Epithelial cell of prostate (primary cell): ENCODE measurements at places on chromosomes 5 and 9.

GRCh38 chr5:108311682-108312081, 70.2 kb downstream of the FBXL17 start:
- DNase-seq = no peak

GRCh38 chr9:132169672-132170392, 8.0 kb downstream of the NTNG2 start:
- no peak for DNase-seq

GRCh38 chr5:3658929-3659328, 63.3 kb downstream of the IRX1 start:
- DNase-seq = no peak

DNA sequence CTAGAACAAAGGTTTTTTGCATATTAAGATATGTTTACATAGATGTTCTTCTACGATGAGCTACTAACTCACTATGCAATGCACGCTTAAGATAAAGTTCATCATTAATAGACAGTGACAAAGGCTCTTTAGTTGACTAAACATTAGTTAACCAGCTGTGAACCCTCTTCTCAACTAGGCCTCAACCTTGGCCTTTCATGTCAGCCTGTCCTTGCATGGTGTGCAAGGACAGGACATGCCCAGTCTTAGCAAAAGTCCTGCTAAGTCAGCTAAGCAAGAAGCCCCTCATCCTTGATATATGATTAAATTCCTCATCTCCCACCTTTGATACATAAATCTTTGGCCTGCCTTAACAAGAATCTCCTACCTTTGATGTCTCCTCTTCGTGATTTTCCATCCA, 50.9 kb downstream of the PLPP1 start:
- DNase-seq = no peak

GRCh38 chr5:6757414-6757969, 44.3 kb downstream of the TENT4A start:
- DNase-seq = no peak

- DNase-seq = no peak
These were observed 147.5 kb downstream of the SLIT3 start for GRCh38 chr5:169153405-169153804.

- no peak for DNase-seq
These were observed 307.0 kb downstream of the ARRDC3 start for GRCh38 chr5:91076138-91076537.

- no peak for DNase-seq
These were observed 10.2 kb downstream of the GFRA3 start for GRCh38 chr5:138264183-138264582.

DNA sequence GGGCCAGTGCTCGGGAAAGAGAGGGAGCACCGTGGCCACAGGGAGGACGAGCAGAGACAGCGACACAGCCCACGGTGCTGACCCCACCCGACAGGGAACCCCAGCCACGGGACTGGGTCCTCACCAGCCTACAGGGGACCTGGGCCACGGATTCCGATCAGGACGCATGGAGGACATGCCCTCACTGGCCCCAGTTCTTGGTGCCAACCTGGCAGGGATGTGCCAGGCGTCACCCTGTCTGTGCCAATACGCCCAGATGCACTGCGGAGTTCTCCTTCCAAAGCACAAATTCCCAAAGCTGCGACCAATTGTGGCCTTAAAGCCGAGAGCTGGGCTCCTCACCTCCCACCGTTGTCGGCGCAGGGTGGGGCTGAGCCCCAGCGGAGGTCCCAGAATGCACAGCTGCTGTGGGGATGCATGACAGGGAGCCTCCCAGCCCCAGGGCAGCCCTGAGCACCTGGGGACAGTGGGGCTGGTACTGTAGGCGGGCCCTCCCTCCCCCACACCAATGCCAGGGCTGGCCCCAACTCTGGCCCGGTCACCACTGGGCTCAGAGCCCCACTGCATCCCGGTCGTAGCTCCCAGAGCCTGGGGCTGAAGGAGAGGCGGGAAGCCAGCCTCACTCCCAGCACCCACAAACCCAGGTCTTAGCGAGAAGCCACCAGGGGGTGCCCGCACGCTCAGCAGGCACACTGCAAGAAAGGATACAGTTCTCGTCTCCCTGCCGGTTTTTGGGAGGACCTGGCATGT, 44.2 kb downstream of the NKD2 start:
- no peak for DNase-seq
